ENCODE measurements at places on chromosomes 1 and 21.
A peak's percentile ranks its signal among the peaks of the same experiment; 100 is the strongest.

DNA sequence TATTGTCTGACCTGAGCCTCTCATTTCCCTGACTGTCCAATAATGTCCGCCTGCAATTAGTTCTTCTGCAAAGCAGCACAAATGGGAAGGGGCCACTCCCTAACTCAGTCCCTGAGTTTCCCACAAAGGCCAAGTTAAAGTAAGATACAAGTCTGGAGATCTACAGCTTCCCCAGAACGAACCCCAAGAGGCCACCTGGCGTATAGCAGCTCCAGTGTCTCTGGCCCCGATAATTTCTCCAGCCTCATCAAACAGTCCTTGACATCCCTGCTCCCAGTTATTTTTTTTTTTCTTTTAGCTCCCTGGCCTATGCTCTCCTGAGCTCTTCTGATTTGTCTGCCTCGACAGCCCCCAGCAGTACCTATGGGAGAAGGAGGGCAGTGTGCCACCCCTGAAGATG, 8.1 kb upstream of the ACKR1 start:
- no peak for DNase-seq

DNA sequence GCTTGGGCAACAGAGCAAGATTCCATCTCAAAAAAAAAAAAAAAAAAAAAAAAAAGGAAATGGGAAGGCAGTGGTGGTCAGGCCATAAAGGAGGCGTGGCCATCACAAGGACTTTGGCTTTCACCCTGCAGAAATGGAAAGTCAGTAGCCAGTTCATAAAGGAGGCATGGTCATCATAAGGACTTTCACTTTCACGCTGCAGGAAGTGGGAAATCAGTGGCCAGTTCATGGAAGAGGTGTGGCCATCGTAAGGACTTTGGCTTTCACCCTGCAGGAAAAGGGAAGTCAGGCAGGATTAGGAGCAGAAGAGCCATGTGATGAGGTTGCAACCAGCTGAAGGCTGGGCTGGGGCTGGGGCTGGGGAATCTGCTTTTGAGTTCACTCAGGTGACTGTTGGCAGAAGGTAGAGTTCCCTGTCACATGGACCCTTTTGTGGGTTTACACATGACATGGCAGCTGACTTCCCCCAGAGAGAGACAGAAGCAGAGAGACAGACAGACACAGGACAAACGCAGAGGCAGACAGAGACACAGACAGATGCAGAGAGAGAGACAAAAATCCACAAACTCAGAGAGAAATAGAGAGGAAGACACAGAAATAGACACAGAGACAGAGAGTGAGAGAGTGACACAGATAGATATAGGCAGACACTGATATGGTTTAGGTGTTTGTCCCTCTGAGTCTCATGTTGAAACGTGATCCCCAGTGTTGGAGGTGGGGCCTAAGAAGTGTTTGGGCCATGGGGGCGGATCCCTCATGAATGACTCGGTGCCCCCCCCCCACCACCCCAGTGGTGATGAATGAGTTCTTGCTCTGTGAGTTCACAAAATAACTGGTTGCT, 263.9 kb upstream of the KAZN start:
- no peak for DNase-seq

DNA sequence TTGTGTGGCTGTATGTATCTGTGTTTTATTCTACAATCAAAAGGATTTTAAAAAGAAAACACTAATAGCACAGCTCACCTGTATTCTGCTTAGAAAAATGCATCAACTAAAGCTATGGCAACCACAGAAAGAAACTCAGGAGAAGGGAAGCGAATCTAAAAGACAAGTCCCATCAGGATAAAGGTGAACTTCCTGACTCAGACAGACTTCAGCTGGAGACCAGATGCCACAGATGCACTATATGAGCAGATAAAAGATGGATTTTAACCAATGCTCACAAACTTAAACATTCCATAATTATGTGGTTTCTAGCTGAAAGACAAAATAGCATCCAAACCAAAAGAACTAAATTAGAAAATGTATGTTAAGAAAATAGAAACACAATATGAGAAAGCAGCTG, 231.0 kb downstream of the RERE start:
- no peak for DNase-seq

DNA sequence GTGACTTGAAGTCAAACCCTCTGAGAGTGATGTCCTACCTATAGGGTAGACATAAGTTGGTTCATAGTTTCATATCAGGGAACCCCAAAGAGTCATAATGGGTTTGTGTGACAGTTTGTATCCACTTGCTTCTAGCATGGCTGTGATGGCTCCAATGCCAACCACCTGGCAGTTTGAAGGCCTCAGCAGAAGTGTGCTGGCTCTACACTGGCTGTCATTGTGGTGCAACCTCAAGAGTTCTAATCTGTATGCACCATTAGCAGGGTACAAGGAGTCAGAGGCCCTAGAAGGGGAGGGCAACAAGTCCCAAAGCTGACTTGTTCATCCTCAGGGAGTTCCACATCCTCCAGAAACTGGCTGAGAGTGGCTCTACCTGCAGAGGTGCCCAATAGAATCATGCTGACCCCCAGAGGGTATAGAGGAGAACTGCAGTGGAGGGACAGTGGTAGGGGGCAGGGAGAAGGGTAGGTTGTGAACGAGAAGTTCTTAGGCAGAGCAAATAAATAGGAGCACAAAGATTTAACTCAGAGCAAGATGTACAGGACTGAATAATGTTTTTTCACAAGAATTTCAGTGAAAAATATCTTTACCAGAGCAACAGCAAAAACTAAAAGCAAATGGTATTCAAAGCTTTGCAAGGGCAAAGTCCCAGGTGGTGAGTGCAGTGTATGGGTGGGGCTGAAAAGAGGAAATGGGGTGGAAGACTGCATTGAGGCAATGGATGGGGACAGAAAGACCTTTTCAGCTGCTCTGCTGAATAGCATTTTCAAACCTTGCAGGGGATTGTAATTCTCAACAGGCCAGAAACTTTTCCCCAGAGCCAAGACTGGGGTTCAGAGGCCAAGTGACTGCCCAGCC, 3.2 kb downstream of the FCRL2 start:
- peak; percentile 26 for DNase-seq

DNA sequence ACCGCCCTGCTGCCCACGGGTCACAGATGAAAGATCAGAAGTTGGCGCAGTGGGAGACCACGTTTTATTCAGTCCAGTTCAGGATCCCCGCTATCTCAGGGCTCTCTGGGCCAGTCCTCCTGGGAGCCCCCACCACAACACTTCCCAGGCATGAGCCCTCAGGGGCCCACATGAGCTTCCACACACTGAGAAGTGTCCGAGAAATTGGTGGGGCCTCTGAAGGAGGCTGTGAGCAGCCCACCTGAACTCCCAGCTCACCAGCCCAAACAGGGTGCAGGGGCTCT, 12.1 kb downstream of the TRIM46 start:
- DNase-seq, result no peak

DNA sequence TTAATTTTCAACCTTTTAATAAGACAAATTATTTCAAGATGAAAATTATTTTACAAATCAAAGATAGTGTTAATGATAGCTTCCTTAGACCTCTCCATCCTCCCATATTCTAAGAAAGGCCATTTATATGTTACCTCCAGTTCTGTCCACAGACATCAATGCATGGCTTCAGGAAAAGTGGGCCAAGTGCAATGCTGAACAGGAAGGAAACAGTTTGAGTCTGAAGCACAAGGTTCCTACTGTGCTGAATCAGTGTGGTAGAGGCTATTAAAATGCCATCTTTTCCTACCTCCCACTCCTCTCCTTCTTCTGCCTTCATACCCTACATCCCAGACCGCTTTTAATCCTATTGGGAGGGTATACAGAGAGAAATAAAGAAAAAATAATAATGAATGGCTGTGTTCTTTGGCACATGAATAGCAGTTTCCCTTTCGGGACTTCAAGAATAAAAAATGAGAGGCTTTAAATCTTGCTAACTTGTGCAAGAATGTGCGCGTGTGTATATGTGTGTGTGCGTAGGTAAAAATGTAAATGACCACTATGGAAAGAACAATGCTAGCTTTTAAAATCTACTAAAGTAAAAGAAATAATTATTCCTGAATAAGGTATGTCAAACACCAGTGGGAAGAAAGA, 62.6 kb upstream of the C1orf105 start:
- DNase-seq, result no peak

DNA sequence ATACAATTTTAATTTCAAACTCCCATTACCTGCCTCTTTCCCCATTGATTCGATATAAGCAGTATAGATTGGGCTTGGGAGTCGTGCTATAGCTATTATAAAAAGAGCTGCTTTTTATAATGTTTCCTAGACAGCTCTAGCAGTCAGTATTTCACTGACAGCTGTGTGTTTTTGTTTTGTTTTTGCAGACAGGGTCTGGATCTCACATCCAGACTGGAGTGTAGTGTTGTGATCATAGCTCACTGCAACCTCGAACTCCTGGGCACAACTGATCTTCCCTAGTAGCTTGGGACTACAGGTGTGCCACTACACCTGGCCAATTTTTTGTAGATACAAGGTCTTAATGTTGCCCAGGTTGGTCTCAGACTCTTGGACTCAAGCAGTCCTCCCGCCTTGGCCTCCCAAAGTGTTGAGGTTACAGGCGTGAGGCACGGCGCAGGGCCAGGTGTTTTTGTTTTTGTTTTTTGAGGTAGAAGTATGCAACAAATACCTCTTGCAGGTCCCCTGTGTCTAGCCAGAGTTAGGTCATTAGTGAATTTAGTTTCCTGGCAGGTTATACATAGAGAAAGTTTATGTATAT, 1.7 kb downstream of the NASP start:
- no peak for DNase-seq

- DNase-seq, result no peak
These were observed 71.1 kb upstream of the DPT start for GRCh38 chr1:168799927-168800605.

GRCh38 chr1:85259912-85260274, 431 bp upstream of the C1orf52 start:
- no peak for DNase-seq

- no peak for DNase-seq
These were observed 71.1 kb upstream of the FGGY start for GRCh38 chr1:59225594-59226316.

DNA sequence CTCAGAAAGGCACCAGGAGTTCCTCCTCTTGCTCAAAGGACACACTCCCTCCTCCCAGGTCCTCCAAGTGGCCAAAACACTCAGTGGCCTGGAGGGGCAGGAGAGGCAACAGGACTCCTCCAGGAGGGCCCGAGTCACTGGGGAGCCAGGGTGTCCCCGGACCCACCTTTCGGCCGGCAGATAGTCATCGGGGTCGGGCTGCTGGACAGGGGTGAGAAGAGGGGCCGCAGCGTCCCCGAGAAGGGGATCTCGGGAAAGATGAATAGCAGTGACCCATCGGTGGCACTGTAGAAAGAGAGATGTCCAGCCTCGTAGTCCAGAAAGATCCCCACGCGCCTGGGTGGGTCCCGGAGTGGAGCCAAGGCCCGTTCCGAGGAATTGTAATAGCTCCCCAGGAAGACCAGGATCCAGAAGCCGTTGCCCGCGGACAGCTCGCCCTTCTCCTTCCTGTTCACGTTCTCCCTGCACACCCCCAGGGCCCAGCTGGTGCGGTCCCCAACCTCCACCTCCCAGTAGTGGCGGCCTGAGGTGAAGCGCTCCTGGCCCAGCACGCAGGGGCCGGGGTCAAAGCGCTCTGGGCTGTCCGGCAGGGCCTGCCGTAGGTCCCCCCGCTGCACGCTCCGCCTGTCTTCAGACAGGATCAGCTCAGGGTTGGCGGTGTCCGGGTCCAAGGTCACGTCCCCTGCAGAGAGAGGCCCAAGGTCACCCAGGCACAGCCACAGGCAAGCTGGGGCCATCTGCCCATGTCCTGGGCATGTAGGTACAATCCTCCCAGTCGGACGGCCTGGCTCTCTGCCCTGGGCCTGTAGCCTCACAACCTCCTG, 11.9 kb downstream of the TRIM11 start:
- no peak for DNase-seq

- DNase-seq, result no peak
These were observed 59.1 kb downstream of the PLXNA2 start for GRCh38 chr1:208184966-208185654.
